ENCODE measurements at places on chromosomes 1 and 21.

DNA sequence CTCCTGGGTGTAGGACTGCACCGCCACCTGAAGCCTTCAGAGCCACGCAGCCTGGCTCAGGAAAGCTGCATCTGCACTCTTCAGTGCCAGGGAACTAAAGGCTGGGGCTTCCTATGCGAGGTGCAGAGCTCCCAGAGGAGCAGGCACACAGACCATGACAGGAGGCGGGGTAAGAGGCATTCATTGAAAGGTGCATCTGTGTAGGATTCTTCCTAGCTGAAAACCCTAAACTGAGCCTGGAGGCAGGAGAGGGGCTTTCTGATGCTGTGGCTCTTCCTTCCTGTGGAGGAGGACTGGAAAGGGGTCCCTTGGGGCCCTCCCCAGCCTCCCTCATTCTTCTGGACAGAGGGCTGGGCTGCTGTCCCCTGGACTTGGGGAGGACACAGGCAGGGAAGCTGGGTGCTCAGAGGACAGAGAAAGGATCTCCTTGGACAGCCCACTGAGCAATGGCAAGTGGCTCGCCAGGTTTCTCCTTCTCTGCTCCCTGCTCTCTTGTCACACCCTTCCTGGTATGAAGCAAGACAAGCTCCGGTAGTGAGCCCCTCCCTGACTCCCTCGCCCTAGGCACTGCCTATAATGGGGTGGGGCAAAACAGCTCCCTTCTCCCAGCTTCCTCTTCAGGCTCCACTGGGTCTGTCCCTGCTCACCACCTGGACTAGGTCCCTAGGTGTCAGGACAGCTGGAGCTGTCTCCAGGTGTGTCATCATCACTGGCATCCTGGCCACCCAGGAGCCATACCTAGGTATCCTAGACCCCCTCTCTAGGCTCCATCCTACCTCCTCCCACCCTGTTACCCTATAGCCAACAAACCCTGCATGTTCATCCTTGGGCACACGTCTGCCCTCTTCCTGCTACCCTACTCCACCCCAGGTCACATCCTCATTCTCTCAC lies 20.0 kb downstream of the S100A6 start:
- no peak for DNase-seq

DNA sequence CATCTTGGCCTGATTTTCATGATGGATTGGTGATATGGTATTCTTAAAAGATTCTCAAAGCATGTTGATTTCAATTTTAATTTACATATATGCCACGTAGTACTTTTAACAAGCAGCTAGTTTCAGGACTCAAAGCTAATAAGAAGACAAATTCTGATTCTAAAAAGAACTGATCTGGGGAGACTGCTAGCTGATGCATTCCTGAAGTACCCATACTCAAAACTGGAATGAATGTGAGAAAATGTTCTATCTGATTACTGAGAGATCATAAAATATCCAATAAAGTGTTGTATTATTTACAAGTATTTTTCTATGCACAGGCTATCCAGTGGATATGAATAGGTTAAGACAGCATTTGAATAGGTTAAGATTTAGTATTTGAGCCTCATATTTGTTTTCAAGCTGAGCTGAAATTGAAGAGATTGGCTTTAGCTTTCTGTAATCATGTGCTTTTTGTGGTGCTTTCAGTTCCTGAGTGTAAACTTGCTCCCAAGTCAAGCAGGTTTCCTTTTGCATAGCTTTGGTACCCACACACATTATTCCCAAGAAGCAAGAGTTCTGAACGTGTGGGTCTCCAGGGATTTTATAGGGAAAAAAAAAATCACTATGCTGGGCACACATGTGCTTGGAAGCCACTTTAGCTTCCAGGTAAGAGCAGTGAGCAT lies 114.1 kb downstream of the VPS13D start:
- DNase-seq: no peak

- DNase-seq: peak; percentile 77
Measured at GRCh38 chr1:184791550-184791900, 36.9 kb upstream of the EDEM3 start.

GRCh38 chr1:57983441-57983840 lies 559.6 kb upstream of the DAB1 start:
- DNase-seq: no peak

DNA sequence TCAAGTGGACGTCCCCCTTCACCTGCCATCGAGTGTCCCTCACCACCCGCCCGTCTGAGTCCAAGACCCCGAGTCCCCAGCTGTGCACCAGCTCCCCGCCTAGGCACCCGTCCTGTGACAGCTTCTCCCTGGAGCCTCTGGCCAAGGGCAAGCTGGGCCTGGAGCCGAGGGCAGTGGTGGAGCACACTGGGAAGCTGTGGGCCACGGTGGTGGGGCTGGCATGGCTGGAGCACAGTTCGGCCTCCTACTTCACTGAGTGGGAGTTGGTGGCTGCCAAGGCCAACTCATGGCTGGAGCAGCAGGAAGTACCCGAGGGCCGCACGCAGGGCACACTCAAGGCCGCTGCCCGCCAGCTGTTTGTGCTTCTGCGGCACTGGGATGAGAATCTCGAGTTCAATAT lies 63.2 kb downstream of the VWA5B1 start:
- no peak for DNase-seq

- DNase-seq: no peak
Measured at GRCh38 chr21:39082656-39083376, 100.4 kb downstream of the PSMG1 start.

DNA sequence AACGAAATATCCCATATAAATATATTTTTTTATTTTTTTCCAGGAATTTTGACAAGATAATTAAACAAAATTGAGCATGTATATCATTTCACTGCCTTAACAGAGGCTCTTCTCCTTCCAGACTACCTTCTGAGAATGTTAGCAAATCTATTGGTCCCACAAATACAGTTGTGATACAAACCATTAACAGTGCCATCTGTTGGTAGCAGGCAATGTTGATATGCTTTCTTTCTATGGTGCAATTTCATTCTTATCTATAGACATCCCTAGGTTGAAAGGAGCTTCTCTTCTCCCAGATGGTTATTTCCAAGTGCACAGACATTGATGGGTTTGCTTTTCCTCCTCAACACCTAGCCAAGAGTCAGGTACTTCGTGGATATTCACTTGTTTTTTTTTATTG lies 303.6 kb downstream of the USH2A start:
- DNase-seq: peak; percentile 50

- peak; percentile 86 for DNase-seq
Measured at GRCh38 chr1:33050221-33051076, 13.8 kb upstream of the AK2 start.

GRCh38 chr1:81666586-81666985 lies 134.1 kb upstream of the ADGRL2 start:
- DNase-seq: peak; percentile 40

GRCh38 chr1:30683699-30684098 lies 39.7 kb downstream of the MATN1 start:
- no peak for DNase-seq

GRCh38 chr1:152309955-152310354 lies 15.1 kb downstream of the FLG start:
- no peak for DNase-seq

GRCh38 chr21:43867948-43868347 lies 2.9 kb downstream of the AGPAT3 start:
- no peak for DNase-seq

- no peak for DNase-seq
Measured at GRCh38 chr1:176989754-176990153, 174.8 kb downstream of the ASTN1 start.

DNA sequence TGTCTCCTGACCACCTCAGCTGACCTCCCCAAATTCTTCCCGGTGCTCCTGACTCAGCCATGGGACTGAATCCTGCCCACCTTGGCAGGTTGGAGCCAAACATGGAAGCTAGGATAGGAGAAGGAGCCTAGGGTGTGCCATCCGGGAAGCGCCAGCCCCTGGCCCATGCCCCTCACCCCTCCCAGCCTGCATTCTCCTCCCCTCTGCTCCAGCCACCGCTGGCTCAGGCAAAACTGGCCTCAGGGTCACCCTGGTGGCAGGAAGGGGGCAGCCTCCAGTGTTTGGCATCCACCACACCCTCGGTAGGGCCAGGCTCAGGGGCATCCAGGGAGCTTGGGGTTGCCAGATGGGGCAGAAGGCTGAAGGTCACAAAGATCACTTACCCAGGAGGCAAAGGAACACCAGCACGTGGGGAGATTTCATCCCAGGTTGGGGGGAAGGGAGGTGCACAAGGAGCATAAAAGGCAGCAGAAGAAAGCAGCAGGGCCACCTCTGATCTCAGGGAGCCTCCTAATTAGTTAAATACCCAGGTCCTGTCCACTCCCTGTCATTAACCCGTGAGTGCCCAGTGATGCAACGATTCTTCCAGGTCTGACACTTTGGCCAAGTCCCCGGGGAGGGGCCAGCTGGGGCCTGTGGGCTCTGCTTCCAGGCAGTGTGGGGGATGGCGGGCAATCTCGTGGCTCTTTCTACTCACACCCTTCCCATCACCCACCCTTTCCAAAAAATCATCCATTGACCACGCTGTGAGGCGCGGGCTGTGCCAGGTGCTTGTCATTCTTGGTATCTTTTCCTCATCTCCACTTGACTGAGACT lies at the start of gene PLA2G2E:
PLA2G2E (minus strand) TSS at position 481 of the 816 bp plus-strand sequence; CDS start at position 423, 58 bp downstream.
- no peak for DNase-seq

DNA sequence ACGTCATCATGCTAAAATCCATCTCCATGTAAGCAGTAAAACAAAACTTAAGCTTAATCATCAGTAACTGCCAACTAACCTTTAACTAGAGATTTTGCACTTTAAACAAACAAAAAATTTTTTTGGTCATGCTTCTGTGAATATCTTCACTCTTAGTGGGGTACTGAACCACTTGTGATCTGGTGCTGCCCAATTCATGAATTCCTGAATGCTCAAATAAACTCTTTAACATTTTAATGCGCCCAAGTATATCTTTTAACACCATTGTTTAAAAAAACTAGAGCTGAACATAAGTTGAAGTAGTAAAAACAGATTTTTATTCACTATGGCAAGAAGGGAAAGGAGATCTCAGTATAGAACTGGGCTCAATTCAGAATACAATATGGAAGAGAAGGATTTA lies 196.9 kb upstream of the USP24 start:
- no peak for DNase-seq

GRCh38 chr1:176364236-176364905 lies 98.6 kb upstream of the PAPPA2 start:
- DNase-seq: no peak

GRCh38 chr1:42424201-42424600 lies 31.6 kb downstream of the ZMYND12 start:
- peak; percentile 6 for DNase-seq

DNA sequence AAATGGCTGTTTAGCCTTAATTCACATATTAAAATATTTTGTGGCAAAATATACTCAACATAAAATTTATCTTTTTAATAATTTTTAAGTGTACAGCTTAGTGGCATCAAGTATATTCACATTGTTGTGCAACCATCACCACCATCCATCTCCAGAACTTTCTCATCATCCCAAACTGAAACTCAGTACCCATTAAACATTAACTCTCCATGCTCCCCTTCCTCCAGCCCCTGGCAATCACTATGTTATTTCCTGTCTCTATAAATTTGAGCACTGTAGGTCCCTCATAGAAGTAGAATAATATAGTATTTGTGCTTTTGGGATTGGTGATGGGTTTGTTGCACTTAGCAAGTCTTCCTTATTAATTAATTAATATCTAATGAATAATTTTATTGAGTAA lies 29.4 kb downstream of the CCN1 start:
- no peak for DNase-seq

- no peak for DNase-seq
Measured at GRCh38 chr21:42676808-42677207, 23.4 kb downstream of the PDE9A start.

- peak; percentile 82 for DNase-seq
Measured at GRCh38 chr1:62735491-62736171, 47.4 kb upstream of the DOCK7 start.

GRCh38 chr1:6108937-6109614 lies 63.4 kb downstream of the KCNAB2 start:
- DNase-seq: peak; percentile 40

GRCh38 chr1:178038372-178038771 lies 55.5 kb upstream of the RASAL2 start:
- no peak for DNase-seq

GRCh38 chr1:159535907-159536306 lies at the start of gene OR10J5:
Gene OR10J5 (minus strand): TSS chr1:159536007. CDS start chr1:159536007, 0 bp downstream.
- DNase-seq: no peak

GRCh38 chr1:227219715-227220292 lies 98.5 kb downstream of the CDC42BPA start:
- no peak for DNase-seq

GRCh38 chr1:191648939-191649338 lies 509.3 kb upstream of the RGS18 start:
- DNase-seq: no peak

DNA sequence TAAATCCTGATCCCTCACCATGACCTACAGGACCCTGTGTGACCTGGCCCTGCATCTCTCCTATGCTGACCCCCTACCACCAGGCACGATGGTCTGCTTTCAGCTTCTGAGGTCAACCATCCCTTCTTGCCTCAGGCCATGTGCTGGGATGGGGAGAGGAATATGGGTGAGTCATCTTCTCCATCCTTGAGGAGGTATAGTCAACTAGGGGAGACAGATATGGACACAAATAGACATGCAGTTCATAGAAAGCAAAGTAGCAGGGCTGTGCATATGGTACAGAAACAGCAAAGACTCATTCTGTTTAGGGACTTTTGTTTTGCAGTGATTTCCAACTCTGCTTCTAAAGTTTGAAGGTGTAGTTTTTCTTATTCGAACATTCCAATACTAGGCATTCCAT lies 250.8 kb upstream of the FGGY start:
- peak; percentile 47 for DNase-seq

- no peak for DNase-seq
Measured at GRCh38 chr1:12180315-12180714, 13.5 kb downstream of the TNFRSF1B start.

GRCh38 chr1:67860776-67861175 lies 27.5 kb upstream of the GNG12 start:
- DNase-seq: no peak

- DNase-seq: no peak
Measured at GRCh38 chr1:5981009-5981380, 11.2 kb downstream of the NPHP4 start.

DNA sequence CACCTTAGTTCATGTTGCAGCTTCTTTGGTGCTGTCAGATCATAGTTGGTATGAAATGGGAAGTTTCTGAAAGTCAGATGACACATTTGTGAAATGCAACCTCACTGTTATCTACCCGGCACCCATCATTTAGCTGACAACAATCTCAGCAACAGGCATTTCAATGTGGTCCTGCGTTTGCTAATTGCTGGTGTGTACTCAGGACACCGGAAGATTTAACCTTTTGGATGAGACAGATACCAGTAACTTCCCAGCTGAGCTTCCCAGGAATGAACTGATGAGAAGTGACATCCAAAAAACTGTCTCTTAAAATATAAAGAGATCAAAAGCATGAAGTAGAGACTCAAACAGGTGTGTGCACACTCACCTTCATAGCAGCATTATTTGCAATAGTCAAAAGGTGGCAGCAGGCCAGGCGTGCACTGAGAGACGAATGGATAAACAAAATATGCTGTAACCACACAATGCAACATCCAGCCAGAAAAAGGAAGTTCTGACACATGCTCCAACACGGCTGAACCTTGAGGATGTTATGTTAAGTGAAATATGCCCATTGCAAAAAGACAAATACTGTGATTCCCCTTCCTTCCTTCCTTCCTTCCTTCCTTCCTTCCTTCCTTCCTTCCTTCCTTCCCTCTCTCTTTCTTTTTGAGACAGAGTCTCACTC lies 7.9 kb upstream of the CLDN14 start:
- DNase-seq: peak; percentile 64
